ENCODE measurements at places on chromosomes 6 and 20.

DNA sequence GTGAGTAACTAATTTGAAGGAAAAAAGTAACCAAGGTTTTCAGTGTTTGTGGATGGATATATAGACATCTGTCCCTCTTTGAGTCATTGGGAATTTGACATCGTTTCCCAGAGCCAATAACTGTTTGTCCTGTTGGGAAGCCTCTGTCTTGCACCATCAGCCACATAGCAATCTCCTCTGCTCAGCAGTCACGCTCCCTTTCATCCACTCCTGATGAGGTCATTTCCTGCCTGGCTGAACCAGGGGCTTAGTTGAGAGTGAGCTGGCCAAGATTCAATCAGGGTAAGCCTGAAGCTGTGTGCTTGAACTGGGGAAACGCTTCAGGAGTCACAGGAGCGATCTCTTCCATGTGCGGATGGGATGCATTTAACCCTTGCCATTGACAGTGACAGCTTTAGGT, 121.5 kb upstream of the FOXQ1 start:
- peak; percentile 97 for DNase-seq

DNA sequence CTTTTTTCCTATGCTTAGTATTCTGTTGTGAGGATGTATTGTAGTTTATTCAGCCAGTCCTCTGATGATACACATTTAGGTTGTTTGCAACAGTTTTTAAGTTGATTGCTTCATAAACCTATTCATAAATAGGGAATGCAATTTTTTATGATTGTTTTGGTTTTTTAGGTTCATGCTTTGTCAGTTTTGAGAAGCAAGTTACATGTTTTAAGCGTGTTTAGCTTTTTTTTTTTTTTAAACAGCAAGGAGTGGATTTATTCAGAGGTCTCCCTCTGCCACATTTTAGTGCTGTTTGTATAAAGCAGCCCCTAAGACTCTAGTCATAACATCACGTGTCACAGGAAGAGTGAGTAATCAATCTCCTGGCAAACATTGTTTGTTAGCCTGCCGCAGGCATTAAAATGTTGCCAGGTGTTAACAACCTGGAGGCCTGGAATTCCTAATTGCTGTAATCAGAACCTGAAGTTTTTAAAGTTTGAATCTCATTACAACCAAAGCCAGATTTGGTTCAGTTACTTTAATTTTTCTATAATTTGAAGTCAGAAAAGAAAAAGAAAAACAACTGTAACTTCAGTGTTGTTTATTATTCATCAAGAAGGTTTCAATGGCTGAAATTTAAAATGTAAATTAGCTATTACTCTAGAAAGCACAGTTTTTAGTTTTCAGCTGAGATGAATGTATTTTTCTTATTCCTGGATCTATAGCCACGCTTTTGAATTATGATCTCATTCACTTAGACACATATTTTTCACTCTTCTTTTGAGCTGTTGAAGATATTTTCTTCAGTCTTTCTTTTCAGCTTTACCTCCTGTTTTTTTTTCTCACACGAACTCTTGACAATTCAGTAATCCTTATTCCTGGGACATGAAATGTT, 59.2 kb downstream of the KCNS1 start:
- DNase-seq: no peak

DNA sequence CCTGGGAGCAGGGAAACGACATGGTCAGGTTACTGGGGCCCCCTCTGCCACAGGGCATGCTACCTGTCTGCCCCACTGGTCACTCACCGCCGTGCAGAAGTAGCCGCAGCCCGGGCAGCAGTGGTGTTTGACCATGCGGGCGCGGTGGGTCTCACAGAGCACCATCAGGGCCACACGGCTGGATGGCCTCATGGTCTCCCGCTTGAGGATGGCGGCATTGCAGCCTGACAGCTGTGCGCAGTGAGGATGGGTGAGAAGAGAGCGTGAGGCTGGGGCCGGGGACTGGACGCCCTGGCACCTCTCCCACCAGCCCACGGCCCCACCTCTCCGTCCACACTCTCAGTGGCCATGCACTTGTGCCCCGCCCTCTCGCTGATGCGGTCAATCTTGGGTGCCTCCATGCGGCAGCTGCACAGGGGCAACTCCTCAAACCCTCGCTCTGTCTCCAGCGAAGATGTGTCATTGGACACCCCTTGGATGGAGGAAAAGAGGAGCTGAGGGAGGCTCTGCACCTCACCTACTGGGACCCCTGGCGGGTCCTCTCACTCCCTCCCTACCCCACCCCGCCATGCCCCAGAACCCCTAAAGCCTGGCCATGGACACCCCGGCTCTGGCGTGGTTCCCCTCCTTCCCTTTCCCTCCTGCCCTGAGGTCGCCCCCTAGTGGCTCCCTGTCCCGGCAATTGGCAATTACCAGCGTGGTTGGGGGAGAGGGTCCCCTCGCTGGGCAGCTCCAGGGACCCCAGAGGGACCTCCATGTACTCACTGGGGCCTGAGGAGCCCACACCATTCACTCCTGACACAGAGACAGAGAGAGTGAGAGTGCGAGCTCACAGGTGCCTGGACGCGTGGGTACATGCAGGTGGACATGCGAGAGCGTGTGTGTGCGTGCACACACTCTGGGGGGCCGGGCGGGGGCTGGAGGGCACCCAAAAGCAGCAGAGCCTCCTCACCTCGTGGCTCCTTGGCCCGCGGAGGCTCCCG, 8.9 kb downstream of the EHMT2 start:
- peak; percentile 47 for DNase-seq

DNA sequence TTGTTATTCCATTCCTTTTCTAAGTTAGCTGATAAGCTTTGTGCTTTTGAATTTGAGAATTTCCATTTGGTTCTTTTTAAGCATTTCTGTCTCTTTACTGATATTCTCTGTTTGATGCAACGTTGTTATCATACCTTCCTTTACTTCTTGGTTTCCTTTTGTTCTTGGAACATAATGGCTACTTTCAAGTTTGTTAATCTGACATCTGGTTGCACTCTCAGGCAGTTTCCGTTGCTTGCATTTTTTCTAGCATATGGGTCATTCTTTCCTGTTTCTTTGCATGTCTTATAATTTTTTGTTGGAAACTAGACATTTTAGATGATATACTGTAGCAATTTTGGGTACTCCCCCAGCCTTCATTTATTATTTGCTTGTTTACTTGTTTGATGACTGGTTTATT, 12.5 kb downstream of the CDC5L start:
- no peak for DNase-seq

DNA sequence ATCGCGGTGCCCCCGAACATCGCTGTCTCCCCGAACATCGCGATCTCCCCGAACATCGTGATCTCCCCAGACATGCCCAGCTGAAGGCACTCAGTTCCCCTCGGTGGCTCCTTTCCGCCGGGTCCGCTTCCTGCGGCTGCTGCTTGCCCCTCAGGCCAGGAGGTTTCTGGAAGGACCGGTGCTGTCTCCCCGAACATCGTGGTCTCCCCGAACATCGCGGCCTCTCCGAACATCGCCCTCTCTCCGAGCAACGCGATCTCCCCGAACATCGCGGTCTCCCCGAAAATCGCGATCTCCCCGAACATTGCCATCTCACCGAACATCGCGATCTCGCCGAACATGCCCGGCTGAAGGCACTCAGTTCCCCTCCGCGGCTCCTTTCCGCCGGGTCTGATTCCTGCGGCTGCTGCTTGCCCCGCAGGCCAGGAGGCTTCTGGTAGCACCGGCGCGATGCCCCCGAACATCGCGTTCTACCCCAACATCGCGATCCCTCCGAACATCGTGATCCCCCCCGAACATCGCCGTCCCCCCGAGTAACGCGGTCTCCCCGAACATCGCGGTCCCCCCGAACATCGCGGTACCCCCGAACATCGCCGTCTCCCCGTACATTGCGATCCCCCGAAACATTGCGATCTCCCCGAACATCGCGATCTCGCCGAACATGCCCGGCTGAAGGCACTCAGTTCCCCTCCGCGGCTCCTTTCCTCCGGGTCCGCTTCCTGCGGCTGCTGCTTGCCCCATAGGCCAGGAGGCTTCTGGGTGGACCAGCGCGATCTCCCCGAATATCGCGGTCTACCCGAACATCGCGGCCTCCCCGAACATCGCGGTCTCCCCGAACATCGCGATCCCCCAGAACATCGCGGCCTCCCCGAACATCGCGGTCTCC, 808 bp downstream of the ULBP1 start:
- DNase-seq: peak; percentile 28

- peak; percentile 20 for DNase-seq
Measured at GRCh38 chr6:21935561-21936028, 342.0 kb downstream of the SOX4 start.

- DNase-seq: no peak
Measured at GRCh38 chr6:133191323-133191722, 49.8 kb upstream of the EYA4 start.

GRCh38 chr6:93139408-93140081, 279.8 kb downstream of the EPHA7 start:
- no peak for DNase-seq

- DNase-seq: no peak
Measured at GRCh38 chr6:17352302-17352701, 41.1 kb upstream of the CAP2 start.

- no peak for DNase-seq
Measured at GRCh38 chr6:135830452-135830881, 21.0 kb upstream of the PDE7B start.

DNA sequence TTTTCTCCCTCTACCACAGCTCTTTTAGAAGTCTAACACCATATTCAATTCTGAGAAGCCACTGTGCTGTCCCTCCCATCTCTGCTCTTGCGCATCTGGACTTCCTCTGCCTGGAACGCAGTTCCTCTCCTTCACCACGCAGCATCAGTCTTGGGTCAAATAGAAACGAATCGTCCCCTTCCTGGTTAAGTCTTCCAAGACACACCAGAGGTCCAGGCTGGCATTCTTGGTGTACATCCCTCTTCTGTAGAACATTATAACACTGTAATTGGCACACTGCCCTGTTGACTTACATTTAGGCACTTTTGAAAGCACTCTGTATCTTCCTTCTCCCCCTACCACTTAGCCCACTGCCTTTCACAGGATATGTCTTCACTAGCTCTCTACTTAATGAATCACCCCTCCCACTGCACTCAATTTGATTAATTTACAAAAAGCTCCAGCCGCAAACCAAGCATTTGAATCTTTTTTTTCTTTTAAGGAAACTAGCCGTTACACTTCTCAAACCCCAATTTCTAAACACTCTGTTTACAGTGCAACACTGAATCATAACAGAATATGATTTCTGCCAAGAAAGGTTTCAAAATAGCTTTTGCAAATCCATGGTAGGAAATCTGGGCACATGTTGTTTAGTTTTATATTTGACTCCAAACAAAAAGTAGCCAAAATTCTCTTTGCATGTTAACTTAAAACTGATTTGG, 140.8 kb upstream of the CARMIL1 start:
- DNase-seq: peak; percentile 76

DNA sequence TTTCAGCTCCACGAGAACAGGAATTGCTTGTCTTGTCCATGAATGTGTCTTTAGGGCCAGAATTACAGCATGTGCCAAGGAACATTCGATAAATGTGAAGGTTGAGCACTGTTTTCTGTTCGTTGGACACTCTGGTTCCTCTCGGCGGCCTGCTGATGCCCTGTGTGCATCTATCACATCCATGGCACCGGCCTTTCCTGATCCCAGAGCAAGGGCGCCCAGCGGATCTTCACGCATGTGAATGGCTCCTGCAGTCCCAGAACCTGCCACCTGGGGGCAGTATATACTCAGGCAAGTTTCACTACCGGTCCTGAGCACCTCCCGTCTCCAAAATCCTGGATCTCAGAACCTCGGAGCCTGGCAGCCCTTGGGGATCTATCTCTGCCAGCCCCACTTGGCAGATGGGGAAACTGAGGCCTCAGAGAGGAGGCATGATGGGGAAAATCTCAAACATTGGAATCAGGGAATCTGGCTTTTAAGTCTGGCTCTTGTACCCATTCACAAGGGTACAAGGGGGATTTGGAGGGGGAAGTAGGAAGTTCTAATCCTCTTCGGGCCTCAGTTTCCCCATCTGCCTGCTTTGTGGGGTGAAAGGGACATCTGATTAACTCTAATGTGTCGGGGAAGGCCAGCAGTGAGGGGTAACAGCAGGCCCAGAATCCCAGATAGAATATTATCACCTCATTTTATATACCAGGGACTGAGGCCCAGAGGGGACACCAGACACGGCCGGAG, 4.3 kb upstream of the CEBPB start:
- peak; percentile 81 for DNase-seq

- DNase-seq: no peak
Measured at GRCh38 chr6:12436224-12436623, 146.1 kb downstream of the EDN1 start.

GRCh38 chr20:14488756-14489479, 151.5 kb upstream of the FLRT3 start:
- DNase-seq: no peak

GRCh38 chr6:54958446-54958845, 111.9 kb downstream of the FAM83B start:
- no peak for DNase-seq

DNA sequence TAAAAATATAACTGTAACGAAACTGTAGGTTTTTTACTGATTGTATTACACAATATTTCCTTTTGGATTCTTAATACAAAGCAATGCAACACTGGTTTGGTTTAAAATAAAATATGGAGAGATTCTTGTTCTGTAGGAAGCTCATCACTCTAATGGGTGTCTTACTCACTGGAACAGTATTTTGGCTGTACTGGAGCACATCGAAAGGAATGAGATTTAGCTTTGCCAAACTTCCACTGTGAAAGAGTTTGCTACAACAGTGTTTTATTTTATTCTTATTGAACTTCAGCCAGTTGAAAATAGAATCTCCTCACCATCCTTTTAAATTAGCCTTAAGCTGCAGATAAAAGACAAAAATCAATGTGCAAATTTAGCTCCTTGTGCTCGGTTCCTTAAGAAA, 230.7 kb upstream of the QKI start:
- DNase-seq: peak; percentile 45

DNA sequence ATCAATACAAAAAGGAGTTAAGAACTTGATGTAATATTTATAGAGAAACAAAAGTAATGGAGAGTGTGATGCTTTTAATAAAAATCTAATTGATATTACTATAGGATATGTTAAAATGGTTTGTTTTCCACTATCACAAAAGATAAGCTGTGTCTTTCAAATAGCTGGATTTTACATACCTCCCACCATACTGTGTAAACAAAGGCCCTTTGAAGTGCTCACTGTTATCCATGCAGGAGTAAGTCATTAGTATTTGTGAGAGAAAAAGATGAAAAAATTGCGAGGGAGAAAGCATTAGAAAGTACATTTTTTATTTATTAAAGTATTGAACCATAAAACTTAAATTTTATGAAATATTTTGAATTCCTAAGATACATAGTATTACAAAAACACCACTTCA, 733.0 kb downstream of the GRIK2 start:
- no peak for DNase-seq

- peak; percentile 93 for DNase-seq
Measured at GRCh38 chr20:45835825-45836224, 2.2 kb downstream of the SNX21 start.

DNA sequence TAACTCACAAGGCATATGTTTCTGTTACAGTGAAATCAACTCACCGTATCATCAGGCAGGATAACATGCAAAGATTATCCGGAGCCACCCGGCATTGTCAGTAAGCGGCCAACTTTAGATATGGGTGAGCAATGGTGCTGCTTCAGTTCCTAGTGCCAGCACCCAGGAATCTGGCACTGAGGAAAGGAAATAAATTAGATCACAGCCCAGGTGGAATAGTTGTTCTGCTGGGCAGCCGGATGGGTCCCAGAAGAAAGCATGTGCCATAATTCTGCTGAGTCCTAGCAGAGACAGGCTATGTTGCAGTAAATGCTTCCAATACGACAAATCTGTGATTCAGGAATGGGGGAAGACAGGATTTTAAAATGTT, 183.6 kb upstream of the SPTLC3 start:
- DNase-seq: no peak

Data from AG08395 (cell line).